ENCODE measurements at places on chromosomes 1 and 21.

- no peak for DNase-seq
These were observed 61.9 kb upstream of the TARDBP start for GRCh38 chr1:10950316-10951172.

- no peak for DNase-seq
These were observed 23.4 kb upstream of the PDE9A start for GRCh38 chr21:42629933-42630589.

GRCh38 chr1:12516741-12517140 lies 101.3 kb downstream of the DHRS3 start:
- DNase-seq, result no peak

GRCh38 chr1:161473348-161473747 lies 31.9 kb upstream of the FCGR2A start:
- no peak for DNase-seq

GRCh38 chr1:192601143-192601542 lies 25.6 kb downstream of the RGS1 start:
- no peak for DNase-seq

DNA sequence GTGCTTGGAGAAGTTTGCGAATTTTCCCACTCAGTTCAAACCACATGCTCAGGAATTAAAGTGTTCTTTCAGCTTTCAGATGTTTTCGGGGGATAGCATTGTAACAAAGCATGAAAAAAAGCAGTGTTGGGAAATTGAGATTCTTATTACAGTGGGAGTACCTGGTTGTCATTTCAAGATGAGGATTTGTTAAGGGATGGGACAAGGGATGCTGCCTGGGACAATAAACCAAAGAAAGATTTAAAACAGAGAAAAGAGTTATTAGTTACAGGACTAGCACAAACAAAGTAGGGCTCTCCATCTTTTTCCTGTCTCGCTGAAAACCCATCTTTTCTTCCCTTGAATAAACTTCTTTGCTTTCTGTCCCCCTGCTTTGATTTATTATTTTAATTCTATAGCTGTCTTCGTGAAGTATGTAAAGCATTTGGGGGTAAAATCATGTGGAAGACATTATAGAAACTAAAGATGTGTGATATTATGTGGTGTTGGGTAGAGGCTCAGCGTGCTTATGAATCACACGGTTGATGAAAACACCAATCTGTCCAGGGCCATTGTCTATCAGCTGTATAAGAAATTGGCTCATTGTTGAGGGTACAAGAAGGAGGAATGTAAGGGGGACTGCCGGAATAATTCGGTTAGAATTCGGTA lies 277.6 kb downstream of the KIF26B start:
- DNase-seq, result no peak

- no peak for DNase-seq
These were observed 566.2 kb upstream of the RGS18 start for GRCh38 chr1:191592039-191592438.

- no peak for DNase-seq
These were observed 67.5 kb downstream of the PSMG1 start for GRCh38 chr21:39115576-39116235.

DNA sequence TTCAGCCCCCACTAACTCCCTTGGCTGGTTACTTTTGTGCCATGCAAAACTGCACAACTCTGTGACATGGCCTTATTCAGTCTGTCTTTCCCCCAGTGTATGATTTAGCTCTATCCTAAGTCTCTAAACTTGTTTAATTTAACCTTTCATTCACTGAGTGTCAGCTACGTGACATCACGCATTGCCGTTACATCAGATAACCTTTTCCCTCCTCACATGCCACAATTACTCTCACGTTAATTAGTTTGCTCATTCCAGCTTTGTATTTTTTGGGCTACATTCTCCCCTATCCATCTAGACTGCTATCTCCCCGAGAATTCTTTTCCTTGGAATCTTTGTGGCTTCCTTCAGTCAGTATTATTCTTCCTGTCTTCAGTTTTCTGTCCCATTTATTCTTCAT lies 29.4 kb upstream of the TMCO2 start:
- no peak for DNase-seq
